ENCODE measurements at places on chromosomes 1 and 21.

GRCh38 chr21:37155186-37155585, 82.1 kb downstream of the TTC3 start:
- DNase-seq, result no peak

- no peak for DNase-seq
These were observed 154.3 kb upstream of the COL6A1 start for GRCh38 chr21:45827302-45827692.

DNA sequence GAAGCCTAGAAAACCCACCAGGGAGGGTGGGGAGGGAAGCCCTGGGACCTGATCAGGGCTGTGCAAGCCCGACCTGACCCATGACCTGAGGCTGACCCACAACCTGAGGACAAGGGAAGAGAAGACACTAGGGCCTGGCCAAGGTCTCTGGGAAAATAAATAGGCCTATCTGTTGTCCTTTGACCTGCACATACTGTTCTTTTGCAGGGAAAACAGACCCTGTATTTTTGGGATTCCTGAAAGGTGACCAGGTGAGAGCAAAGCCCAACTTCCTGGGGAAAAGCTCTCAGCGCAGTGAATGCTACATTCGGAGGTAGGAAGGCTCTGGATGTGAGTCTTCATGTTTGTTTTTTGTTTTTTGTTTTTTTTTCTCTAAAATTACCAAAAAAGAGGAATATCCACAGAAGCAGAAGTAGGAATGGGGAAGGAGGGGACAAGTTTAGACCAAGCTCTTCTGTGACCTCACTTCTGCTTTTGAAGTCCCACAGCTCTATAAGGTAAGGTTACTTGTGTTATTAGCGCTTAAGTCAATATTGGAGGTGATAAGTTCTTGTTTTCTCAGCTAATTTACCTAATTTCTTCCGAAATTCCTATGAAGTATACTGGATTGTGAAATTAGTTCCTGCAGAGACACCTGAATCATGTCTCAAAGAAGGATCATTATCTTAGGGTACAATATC, 26.2 kb upstream of the LYST start:
- no peak for DNase-seq

GRCh38 chr1:29811727-29812407, 575.5 kb downstream of the PTPRU start:
- DNase-seq, result no peak

DNA sequence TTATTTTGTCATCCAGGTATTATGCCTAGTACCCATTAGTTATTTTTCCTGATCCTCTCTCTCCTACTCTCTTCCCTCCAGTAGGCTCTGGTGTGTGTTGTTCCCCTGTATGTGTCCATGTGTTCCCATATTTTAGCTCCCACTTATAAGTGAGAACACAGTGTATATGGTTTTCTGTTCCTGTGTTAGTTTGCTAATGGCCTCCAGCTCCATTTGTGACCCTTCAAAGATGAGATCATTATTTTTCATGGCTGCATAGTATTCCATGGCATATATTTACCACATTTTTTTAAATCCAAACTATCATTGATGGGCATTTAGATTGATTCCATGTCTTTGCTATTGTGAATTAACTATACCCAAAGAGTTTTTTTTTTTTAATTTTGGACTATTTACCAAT, 1675.7 kb upstream of the B3GALT2 start:
- no peak for DNase-seq

GRCh38 chr21:32978331-32979270, 47.1 kb upstream of the OLIG2 start:
- no peak for DNase-seq

DNA sequence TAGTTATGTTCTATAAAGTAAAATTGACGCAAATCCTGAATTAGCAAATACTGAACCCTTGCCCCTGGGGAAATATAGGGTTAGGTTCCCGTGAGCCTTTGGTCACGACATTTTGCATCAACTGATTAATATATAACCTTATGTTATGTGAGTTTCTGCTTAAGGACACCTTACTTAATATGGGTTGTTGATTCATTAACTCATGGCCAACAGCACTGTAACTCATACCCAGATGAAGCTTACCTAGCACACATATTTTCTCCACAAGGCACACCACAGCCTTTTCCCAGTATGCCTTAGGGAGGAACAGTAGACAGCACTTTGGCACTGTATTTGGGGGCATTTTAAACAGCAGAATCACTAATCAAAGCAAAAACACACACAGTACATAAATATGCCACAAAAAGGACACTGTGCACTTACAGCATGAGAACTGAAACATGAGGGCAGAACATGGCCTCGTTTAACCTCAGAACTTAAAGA, 15.1 kb downstream of the INAVA start:
- no peak for DNase-seq

- DNase-seq, result no peak
These were observed 6.2 kb upstream of the DDR2 start for GRCh38 chr1:162626094-162626493.

- DNase-seq, result no peak
These were observed 8.6 kb downstream of the CC2D1B start for GRCh38 chr1:52357397-52357796.

- DNase-seq, result no peak
These were observed 104.2 kb upstream of the CASZ1 start for GRCh38 chr1:10900691-10901090.

DNA sequence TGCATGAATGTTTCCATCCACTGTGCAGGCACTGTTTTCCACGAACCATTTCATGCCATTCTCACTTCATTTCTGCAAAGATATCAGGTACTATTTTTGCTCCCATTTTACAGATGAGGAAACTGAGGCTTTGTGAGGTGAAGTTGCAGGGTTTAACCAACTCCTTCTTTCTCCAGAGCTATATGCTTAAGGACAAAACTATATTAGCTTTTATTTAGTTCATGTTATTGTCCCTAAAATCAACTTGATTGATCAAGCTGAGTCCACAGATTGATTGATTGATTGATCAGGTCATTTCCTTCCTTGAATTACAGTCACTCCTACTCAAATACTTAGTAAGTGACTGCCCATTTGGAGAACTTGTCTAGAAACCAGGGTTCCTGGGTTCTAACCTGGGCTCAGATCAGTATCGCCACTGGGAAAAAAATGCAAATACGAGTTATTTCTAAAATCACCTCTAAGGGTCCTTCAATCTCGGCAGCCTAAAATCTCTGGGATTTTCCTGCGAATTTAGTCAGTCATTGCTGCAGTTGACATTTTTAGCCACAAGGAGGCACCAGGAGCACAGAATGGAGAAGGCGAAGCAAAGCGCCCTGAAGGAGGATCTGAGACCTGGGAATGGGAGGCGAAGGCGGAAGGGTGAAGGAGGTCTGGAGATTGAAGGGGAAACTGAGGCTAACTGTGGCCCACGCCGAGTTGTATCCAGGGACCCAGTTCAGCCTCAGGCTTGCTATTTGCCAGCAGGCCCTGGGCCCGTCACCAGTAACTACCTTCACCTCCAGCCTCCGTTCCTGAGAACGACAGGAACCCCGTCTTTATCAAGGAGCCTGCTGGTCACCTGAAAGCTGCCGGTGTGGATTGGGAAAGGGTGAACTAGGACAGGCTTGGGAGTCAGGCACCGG, 14.3 kb upstream of the MUL1 start:
- DNase-seq, result peak; percentile 33

- peak; percentile 38 for DNase-seq
These were observed 7.1 kb upstream of the TPM3 start for GRCh38 chr1:154198756-154199562.

DNA sequence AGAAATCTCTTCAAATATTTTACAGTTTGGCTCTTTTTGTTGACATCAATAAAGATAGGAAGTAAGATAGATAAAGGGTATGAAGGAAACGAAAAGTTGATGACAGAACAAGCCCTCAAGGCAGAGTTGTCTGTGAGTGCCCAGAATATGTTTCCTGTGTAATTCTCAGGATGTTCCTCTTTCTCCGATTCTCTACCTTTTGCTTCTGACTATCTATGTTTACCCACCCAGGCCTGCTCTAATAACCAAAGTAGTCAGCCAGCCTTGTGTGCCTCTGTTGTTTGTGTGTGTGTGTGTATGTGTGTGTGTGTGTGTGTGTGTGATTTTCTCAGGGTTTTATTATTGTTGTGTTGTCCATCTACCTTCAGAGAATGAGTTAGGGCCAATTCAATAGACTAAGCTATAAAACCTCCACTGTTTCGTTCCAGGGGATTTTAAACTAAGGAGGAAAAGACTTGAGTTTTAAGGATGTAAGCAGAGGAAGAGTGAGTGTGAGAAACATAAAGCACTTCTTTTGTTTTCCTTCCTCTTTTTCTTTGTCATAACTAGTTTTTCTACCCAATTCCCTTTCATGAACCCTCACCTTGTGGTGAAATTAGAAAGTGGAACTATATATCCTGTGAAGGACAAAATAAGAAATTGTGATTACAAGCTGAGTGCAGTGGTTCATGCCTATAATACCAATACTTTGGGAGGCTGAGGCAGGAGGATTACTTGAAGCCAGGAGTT, 627.4 kb upstream of the NR5A2 start:
- no peak for DNase-seq

DNA sequence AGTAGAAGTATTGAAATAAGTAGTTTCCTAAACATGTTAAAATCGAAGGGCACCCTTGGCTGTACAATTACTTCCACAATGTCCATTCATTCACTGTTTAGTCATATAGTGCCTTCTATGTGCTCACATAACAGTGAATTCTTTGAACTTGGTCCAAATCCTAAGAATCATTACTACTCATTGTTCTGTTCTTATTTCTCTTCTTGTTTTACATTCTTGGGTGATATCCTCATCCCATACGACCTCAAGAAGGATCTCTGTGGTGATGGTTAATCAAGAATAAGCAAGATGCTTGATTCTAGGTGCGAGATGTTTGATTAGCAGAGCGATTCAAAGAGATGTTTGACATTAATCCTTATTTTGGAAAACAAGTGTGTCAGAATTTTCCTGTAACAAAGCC, 667.4 kb upstream of the ZP4 start:
- DNase-seq, result no peak

GRCh38 chr1:15765495-15766194, 7.0 kb downstream of the FBLIM1 start:
- peak; percentile 52 for DNase-seq

DNA sequence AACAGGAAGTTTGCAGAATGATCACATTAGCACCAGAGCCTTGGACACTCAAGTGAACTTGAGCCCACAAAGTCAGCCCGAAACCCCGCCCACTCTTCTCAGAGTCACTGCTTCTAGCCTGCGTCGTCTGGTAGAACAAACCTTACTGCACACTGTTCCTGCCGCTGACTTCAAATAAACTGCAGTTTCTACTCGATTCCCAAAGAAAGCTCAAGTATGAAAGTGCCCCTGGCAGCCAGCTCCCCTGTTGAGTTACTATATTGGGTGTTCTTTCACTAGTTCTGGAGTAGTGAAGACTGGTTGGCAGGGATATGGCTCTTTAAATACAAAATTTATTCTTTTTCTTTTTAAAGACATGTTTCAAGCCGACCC, 164.7 kb downstream of the GALNT2 start:
- no peak for DNase-seq

DNA sequence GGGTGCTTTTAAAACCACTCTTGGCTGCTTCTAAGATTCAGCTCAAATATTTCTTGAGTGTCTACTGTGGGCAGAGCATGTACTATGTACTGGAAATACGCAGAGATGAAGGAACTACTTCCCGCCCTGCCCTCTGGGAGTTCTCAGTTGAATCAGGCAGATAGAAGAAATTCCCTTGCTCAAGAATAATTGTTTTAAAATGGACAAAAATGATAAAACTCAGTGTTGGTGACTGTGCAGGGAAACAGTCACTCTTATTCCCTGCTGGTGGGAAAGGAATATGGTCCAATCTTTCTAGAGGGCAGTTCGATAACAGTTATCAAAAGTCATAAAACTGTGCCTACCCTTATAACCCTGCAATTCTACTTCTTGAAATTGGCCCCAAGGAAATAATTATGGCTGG, 16.9 kb upstream of the GRHL3 start:
- no peak for DNase-seq

DNA sequence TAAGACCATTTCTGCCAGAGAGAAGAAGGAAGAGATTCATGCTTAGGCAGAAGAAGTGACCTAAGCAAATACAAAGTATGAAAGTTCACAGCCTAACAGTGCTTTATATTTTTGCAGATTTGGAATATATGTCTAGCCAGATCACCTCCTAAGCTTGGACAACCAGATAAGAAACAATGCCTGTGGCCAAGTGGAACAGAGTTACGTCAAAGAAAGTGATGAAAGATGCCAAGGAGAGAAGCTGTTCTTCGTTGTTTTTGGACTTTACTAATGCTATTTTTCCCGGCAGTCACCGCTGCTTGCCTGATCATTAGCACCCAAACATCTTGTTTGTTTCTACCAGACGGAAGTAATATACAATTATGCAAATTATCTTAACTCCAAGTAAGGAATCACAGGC, 489.2 kb upstream of the C1orf87 start:
- no peak for DNase-seq

DNA sequence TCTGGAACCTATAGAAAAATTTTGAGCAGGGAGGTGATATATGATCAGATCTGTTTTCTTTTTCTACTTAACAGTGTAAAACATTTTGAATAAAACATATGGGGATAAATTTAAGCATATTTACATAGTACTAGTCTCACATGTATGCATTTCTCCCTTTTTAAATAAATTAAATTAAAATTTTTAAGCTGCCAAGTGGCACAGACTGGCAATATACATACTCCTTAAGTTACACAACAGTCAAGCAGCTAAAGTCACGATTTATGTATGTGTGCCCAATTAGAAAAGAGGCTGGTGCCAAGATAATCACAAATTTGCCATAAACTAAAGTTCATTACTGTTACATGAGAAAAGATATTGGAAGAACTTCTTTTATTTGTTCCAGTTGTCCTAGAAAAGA, 532.0 kb downstream of the RWDD3 start:
- no peak for DNase-seq

Data from DMS 273 treated with DMSO at 0.1 percent for 48 hours (cell line).